ENCODE measurements at places on chromosomes 16 and 17.

DNA sequence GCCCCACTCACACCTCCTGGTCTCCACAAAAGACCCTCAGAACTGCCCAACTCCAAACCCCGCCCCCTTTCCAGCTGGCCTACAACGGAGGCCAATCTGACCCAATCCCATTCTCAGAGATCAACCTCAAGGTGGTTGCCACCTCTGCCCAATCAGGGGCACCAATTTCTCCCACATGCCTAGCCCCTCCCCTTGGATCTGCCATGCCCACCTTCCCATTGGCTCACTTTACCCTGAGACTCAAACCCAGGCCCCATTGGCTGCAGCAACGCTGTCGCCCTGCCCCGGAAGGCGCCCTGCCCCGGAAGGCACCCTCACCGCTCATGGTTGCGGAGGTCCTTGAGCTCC, 10.6 kb downstream of the ZNF668 start:
- DNase-seq: no peak

DNA sequence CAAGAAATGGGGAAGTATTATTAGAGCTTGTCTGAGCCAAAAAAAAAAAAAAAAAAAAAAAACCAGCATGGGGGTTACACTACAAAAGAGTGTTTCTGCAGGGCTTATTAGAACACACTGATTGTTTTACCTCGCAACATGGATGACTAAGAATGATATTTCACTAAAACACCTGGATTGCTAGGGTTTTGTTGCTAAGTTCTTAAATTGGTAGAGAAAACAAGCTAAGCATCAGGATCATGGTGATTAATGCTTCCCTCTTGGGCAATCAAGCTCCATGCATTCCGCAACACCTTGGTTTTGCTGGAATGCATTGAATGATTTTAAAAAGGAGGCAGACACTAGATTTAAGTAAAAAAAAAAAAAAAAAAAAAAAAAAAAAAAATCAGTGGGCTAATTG, 931.4 kb upstream of the CDH8 start:
- no peak for DNase-seq

GRCh38 chr17:337453-337852, 15.2 kb downstream of the RPH3AL start:
- no peak for DNase-seq

GRCh38 chr17:16929035-16929680, 42.8 kb downstream of the TNFRSF13B start:
- no peak for DNase-seq

GRCh38 chr17:73290399-73291259, 21.2 kb downstream of the CDC42EP4 start:
- DNase-seq: peak; percentile 73

- DNase-seq: no peak
These were observed 183.8 kb upstream of the SOX9 start for GRCh38 chr17:71936977-71937376.

DNA sequence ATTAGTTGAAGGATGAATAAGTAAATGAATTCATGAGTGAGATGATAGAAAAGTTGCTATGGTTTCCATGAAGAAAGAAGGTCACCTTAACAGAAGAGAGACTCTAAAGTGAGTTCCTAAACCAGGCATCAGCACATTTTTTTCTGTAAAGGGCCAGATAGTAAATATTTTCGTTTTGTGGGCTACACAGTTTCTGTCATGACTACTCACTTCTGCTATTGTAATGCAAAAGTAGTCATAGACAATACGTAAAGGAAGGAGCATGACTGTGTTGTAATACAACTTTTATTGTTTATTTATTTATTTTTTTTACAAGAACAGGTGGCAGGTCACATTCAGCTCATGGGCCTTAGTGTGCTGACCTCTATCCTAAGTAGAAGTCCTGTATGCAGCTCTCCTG, 426.1 kb upstream of the DYNLRB2 start:
- DNase-seq: no peak

- DNase-seq: no peak
These were observed 52.8 kb upstream of the TOB1 start for GRCh38 chr17:50918933-50919296.
